IPS DF 19.7 (cell line): ENCODE measurements at places on chromosomes 4 and X.

DNA sequence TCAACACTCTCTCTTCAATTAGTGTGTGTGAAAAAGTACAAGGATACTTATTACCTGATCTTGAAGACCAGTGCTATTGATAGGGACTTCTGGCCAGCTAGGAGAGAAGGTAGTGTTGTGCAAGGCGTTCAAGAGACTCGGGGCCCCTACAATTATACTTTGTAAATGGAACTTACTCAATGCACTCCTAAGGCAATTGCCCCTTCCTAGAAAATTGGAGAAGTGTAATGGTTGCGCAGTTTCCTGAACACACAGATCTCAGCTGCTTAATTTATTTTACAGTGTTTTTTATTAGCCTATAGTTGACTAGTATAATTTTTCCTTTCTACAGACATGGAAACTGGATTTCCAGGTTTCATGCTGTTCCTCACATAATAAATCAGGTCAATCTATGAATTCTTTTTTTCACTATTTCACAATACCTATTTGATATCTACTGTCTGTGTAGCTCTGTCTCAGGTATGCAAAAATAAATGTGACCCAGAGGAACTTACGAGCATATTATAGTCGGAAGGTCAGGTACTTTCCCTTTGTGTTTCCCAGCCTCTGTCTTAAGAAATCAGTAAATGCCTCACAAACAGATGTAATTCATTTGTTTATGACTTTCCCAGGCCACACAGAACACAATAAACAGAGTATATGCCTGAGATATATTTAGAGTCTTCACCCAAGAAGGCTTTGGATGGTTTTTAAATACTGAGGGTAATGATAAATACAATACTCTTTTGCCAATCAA is 89.1 kb upstream of the TET2 start:
- no peak for DNase-seq

GRCh38 chrX:65463550-65463949 is 71.0 kb downstream of the LAS1L start:
- peak; percentile 90 for DNase-seq

GRCh38 chr4:153585026-153585425 is 99.1 kb upstream of the TLR2 start:
- no peak for DNase-seq

DNA sequence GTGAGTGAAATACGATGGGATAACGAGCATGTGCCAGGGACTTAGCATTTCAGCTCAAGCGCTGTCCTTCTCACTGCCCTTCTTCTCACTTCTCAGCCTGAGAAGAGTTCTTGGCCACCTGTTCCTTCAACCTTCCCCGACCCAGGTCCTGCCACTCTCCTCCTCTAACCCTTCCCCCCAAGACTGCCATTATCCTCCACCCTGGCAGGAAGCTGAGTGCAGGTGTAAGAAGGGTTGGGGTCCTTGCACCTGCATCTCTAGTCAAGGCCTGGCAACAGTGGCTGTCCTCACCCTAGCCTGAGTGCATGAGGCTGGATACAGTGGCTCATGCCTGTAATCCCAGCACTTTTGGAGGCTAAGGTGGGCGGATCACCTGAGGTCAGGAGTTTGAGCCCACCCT is 19.9 kb upstream of the STIM2 start:
- DNase-seq: no peak

GRCh38 chr4:87092389-87093141 is 127.9 kb downstream of the KLHL8 start:
- DNase-seq: no peak

DNA sequence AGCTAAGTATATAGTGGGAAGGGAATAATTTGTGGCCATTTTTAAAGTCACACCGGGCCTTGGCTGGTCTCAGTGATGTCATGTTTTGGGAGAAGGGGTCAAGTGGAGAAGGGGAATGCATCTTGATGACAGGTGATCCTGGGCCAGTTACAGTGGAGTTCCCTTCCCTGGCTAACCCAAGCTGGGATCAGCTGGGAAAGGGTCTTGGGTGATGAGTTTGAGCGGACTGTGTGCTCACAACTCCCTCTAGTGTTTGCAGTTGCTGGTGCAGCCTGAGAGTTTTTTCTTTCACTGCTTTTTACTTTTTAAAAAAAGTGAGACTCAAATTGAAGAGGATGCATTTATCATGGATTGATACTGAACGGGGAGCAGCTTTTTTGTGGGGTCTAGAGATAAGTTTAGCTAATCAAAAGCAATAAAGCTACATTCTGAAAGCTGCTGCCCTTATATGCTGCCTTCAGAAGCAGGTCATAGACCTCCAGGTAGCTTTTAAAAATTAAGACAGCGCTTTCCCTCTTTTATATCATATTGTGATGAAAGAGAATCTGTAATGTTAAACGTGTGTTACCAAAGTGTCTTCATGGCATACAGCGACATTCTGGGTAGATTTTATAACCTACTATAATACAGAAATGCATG is 164.7 kb downstream of the DCLK2 start:
- no peak for DNase-seq

- no peak for DNase-seq
Measured at GRCh38 chr4:77308843-77309242, 151.8 kb downstream of the CCNG2 start.

DNA sequence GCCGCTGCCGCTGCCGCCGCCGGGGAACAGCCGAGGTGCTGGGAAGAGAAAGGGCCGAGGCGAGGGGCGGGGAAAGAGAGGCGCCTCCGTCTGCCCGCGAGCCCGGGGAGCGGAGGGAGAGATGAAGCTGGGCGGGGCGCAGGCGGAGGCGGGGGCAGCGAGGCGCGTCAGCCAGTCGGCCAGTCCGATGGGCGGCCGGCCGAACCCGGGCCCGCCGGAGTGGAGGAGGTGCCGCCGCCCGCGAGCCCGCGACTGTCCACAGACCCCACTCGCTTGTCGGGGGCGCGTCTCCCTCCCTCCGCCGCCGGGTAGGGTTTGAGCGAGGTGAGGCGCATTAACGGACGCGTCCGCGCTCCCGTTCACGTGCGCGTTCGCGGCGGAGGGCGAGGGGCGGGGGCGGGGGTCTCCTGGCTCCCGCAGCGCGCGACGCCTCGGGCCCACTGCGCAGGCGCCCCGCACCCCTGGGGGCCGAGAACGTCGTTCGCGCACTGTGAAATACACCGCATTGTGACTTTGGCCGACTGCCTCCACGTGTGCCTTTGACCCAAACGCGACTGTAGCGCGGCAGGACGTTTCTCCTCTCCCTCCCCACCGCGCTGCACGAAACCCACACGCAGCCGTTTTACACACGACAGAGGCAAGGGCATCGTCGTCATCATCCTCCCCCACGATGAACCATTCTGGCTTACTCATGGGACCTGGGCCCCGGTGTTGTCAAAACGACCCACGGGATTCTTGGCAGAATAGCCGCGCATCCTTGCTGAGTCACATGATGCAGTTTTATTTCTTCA is at the start of gene NUDT11:
Gene NUDT11, minus strand, starts transcription at position 92 of the 791 bp plus-strand sequence. CDS start 148 bp downstream, outside the sequence.
- DNase-seq: no peak

DNA sequence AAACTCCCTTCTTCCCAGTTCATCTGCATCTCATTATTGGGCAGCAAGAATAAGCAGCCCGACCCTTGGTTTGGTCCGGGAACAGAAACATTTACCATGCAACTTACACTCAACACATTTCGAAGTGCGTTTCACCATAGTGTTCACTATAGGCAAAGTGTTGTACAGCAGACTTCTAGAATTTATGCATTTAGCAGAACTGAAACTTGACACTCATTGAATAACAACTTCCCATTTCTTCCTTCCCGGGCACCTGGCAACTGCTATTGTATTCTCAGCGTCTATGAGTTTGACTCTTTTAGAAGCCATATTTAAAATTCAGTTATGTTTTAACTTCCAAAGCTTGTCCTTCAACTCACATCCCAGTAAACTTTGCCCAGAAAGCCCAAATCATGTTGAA is 840.6 kb downstream of the NLGN4X start:
- DNase-seq: no peak

GRCh38 chr4:138392751-138393308 is 150.7 kb upstream of the SLC7A11 start:
- no peak for DNase-seq

DNA sequence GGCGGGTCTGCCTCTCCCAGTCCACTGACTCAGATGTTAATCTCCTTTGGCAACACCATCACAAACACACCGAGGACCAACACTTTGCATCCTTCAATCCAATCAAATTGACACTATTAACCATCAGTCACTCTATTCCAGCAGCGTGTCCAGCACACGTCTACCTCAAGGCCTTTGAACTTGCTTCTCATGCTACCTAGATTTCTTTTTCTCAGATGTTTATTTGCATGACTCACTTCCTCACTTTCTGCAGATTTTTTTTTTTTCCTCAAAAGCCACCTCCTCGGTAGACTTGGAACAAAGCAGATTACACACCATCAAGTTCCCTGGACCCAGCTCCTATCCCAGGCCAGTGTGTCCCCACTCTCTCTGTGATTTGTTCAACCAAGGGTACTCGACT is 49.5 kb downstream of the SUPT20HL2 start:
- DNase-seq: no peak

- DNase-seq: no peak
Measured at GRCh38 chr4:8266508-8266907, 3.0 kb upstream of the HTRA3 start.

GRCh38 chr4:87985097-87985886 is 9.8 kb downstream of the SPP1 start:
- DNase-seq: peak; percentile 73

DNA sequence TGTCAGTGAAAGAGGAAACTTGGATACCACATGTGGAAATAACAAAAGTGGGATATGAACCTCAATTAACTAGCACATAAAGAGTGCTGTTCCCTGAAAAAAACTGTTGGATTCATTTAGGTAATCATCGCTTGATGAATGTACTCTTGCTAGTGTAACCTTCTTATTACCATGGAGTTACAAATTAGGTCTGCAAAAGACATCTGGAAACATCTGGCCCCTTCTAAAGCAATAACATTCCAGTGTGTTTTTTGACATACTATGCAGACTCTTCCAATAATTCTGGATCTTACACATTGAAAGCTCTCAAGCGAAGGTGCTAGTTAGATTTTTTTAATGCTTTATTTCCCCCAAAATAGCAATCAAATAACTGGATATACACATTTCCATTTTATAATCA is 134.6 kb downstream of the ATP10D start:
- no peak for DNase-seq

DNA sequence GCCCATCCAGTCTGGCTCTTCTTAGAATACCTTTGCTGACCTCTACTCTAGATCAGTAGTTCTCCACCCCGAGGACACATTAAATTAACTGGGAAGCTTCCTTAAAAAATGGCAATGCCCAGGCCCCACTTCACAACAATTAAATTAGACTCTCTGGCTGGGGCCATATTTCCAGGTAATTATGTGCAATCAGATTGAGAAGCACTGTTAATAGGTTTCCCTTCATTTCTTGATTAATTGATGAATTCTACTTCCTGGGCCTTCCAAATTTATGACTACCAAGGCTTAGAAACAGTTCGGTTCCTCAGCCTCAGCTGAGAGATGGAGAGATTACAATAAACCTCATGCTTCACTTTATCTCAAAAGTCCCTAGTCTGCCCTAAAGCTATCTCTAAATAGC is 71.7 kb upstream of the LIMCH1 start:
- no peak for DNase-seq

DNA sequence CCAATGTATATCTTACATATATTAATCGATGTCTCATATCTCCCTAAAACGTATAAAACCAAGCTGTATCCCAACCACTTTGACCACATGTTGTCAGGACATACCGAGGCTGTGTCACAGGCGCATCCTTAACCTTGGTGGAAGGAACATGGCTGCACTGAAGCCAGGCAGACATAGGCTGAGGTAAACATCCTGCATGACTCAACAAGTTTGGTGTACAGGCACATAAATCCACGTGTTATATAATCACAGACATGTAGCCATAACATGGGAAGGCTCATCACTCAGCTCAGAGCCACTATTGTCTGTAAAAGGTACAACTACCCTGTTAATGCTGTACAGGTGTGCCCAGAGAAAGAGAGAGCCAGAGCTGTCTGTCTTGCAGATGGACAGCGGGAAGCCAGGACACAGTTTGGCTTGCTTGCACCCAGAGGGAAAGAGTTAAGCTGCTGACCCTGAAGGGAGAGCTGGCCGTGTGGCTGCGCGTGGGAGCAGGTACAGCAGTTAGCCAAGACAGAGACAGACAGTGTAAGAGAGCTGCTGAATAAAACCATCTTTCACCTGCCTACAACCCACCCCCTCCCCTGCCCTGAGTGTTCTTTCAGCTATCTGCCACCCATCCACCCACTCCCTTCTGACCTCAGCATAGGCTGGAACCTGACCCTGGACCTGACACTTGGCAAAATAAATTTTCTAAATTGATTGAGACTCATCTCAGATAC is 22.3 kb upstream of the ZBTB33 start:
- DNase-seq: no peak

DNA sequence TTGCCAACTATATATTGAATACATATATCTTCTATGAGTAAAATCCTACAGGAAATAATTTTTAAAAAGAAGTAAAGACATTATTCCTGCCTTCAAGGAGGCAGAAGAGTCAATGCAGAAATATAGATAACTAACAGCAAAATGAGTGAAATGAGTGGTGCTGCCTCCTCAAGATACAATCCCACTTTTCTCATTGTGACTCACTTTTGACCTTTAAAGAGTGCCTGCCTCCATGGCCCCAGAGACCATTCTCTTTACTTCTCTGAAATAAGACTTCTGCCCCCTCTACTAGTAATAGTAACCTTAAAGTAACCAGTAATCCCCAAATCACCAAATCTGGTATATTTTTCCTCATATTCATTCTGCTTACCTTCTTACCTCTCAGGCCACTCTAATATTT is 15.5 kb downstream of the SLC10A7 start:
- no peak for DNase-seq

DNA sequence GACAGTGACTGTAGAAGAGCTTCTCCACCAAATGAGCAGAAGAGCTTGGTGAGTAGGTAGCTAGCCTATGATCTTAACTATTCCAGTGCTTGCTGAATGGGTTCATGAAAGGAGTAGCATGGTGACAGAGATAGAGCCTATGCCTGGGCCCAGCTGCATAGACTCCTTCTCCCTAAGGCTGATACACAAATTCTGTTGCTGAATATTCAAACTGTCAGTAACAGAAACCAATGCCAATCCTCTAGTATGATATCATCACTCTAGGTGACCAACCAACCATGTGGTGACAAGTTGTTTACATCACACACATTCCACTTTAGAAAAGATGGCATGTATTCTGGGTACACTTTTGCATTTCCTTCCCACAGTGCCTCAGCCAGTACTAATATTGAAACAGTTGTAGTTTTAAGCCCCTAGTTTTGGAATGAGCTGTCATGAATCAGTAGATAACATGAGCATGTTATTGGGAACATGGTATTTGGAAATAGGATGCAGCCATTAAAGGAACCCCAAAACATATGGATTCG is 103.4 kb upstream of the GRXCR1 start:
- no peak for DNase-seq

GRCh38 chr4:84496706-84497503 is 2.2 kb downstream of the NKX6-1 start:
- DNase-seq: no peak
